ENCODE measurements at places on chromosomes 12 and 14. TPM values are rescaled to one million over a fixed set of nuclear protein-coding genes. Genes with fewer than 3 reads are reported as not detected.
A peak's percentile ranks its signal among the peaks of the same experiment; 100 is the strongest.

- H3K4me3 ChIP-seq: no peak overlapping the region
- H3K4me1 ChIP-seq: no peaks in the 10 kb centered on the region
- H3K27me3 ChIP-seq: no peaks in the 10 kb centered on the region
- no peaks in the 10 kb centered on the region for H3K36me3 ChIP-seq
These were observed 93.9 kb upstream of the SYT10 start for GRCh38 chr12:33533527-33533926.

DNA sequence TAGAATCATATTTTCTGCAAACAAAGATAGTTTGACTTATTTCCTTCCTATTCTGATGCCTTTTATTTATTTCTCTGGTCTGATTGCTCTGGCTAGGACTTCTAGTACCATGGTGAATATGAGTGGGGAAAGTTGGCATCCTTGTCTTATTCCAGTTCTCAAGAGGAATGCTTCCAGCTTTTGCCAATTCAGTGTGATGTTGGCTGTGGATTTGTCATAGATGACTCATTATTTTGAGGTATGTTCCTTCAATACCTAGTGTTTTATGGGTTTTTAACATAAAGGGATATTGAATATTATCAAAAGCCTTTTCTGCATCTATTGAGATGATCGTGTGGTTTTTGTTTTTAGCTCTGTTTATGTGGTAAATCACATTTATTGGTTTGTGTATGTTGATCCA, 139.4 kb upstream of the CNTN1 start:
- H3K27ac ChIP-seq: no peak overlapping the region
- H3K4me1 ChIP-seq: no peaks in the 10 kb centered on the region
- H3K36me3 ChIP-seq: no peaks in the 10 kb centered on the region
- no peaks in the 10 kb centered on the region for H3K27me3 ChIP-seq

Gene GPR68
- total RNA-seq: 0.28 TPM

GRCh38 chr12:109710747-109711595, 2.7 kb upstream of the FAM222A start:
- H3K27ac ChIP-seq: no peak overlapping the region
- peak; percentile 58 for DNase-seq
- H3K4me1 ChIP-seq: no peaks in the 10 kb centered on the region
- no peak overlapping the region for H3K4me3 ChIP-seq
- H3K36me3 ChIP-seq: no peaks in the 10 kb centered on the region

DNA sequence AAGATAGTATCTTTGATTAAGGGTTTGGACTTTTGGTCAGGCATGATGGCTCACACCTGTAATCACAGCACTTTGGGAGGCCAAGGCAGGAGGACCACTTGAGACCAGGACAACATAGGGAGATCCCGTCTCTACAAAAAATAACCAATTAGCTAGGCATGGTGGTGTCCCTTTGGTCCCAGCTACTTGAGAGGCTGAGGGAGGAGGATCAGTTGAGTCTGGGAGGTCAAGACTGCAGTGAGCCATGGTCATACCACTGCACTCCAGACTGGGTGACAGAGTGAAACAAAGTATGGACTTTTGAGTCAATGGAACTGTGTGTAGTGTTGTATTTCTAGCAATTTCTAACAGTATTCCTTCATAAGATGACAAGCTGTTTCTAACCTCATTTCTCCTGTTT, 38.7 kb upstream of the CCDC88C start:
- H3K27ac ChIP-seq: no peak overlapping the region
- DNase-seq: no peak
- H3K36me3 ChIP-seq: peaks cover 32% of the 10 kb centered on the region
- no peak overlapping the region for H3K4me3 ChIP-seq
- H3K27me3 ChIP-seq: no peaks in the 10 kb centered on the region

DNA sequence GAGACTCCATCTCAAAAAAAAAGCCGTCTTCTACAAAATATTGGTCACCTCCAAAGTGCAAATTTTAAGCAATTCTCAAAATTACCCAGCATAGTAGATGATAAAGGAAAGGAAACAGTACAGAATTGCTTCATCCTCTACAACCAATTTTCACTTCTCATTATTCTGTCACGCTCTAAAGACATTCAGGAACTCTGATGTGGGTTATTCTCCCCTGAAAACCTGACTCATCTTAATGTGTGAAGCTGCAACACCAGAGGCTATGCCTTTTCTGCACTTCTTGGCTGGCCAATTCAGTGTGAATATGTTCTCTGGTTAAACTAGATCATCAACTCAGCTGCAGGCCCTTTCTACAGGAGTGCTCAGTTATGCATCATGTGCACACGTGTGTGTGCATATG, 11.0 kb downstream of the PTGER2 start:
- H3K4me1 ChIP-seq: peaks cover 25% of the 10 kb centered on the region
- peaks cover 21% of the 10 kb centered on the region for H3K36me3 ChIP-seq
- H3K4me3 ChIP-seq: no peak overlapping the region
- peak; percentile 25 for DNase-seq

DNA sequence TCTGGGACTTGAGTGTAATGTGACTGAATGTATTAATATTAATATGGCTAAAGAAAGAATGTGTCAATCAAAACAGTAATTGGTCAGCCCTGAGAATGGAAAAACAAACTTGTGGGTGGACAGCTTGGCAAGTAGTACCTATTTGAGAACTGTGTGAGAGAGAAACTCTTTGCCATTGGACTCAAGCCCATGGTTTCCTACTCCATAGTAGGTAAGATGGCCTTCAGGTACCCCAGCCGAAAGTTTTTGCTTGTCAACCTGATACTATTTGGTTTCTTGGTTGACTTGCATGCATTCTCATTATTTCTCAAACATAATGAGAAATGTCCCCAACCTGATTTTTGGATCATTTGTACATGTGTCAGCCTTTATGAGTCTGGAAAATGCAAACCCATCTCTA, 391.1 kb downstream of the MDGA2 start:
- no peaks in the 10 kb centered on the region for H3K27me3 ChIP-seq
- H3K4me1 ChIP-seq: no peaks in the 10 kb centered on the region
- H3K4me3 ChIP-seq: no peak overlapping the region
- no peaks in the 10 kb centered on the region for H3K36me3 ChIP-seq

DNA sequence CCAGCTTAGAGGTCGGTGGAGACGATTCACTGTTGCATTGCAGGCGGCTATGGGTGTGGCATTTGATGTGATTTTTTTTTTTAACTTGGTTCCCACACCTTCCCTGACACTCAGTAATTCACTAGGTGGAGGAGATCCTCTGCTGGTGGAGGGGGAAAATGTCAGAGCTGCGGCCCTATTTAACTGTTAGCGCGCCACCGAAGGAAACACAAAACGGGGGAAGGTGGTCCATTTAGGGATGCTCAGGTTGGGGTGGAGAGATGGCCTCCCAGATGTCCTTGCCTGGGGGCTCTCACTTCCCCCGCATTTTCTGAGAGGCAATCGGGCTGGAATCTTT, 4.3 kb upstream of the HOXC12 start:
- peaks cover 94% of the 10 kb centered on the region for H3K27me3 ChIP-seq
- no peaks in the 10 kb centered on the region for H3K4me1 ChIP-seq
- no peaks in the 10 kb centered on the region for H3K36me3 ChIP-seq
- H3K4me3 ChIP-seq: no peak overlapping the region

GRCh38 chr12:127052511-127053232, 1214.3 kb upstream of the TMEM132C start:
- peak; percentile 20 for DNase-seq
- no peak overlapping the region for H3K27ac ChIP-seq
- H3K4me1 ChIP-seq: no peaks in the 10 kb centered on the region
- H3K4me3 ChIP-seq: no peak overlapping the region

DNA sequence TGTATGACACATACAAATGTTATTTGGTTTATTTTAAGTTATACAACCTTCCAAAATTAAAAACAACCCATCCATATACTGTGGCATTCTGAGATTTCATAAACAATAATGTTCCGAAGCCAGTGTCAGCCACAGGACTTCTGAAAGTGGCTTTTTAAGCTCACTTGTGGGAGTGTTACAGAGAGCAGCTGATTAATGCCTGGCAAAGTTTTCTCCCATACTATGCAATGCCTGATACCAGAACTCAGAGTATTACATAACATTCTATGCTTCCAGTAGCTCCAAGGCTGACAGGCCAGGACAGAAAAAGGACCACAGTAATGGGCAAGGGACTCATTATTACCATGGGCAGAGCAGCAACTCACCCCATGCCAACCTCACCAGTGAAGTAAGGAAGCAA, 29.3 kb downstream of the NELL2 start:
- no peaks in the 10 kb centered on the region for H3K4me1 ChIP-seq
- H3K27me3 ChIP-seq: no peaks in the 10 kb centered on the region
- no peak for DNase-seq
- H3K4me3 ChIP-seq: no peak overlapping the region
